ENCODE measurements at places on chromosomes 13 and 19.
A peak's percentile ranks its signal among the peaks of the same experiment; 100 is the strongest.

DNA sequence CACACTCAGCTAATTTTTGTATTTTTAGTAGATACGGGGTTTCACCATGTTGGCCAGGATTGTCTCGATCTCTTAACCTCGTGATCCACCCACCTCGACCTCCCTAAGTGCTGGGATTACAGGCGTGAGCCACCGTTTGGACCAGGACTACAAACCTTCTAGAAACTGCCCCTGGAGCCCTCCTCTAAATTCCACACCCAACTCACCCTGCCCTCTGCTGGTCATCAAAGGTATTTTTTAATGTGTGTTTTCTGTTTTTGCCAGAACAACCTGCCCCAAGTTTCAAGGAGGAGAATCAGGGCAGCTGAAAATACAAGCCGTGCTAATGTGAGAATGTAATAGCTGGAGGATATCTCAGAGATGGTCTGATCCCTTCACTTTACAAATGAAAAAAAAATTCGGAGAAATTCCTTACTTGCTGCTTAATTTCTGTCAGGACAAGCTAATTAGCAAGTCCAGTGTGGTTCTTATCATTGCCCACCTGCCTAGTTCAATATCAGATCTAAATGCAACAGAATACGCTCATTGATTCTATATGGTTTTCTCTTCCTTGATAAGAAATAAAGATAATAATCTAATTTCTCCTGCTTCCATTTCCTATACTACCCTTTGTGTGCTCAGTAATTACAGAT lies 4.1 kb downstream of the ATP8A2 start:
- peak; percentile 82 for DNase-seq

- no peak for DNase-seq
Observed at GRCh38 chr13:47144782-47145181, 247.9 kb upstream of the HTR2A start.

GRCh38 chr13:30736461-30737320 lies 1.3 kb downstream of the ALOX5AP start:
- DNase-seq: no peak

DNA sequence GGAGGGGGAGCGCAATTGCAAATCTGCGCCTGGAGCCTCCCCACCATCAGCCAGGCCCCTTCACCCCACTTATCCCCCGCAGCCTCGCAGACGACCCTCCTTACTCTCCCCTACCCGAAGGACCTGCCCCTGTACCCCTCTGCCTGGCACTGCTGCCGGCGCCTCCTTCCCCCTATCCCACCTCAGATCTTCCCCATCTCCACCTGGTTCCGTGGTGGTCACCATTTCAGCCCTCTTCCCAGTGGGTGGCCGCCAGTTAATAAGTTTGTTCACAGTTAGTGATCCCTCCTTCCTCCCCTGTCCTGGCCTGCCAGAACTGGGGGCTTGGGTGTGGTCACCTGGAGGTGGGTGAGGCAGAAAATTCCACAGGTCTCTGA lies 397 bp downstream of the SLC44A2 start:
- DNase-seq: no peak

- no peak for DNase-seq
Observed at GRCh38 chr13:100620792-100621191, 32.2 kb upstream of the GGACT start.

- no peak for DNase-seq
Observed at GRCh38 chr19:39100500-39101166, 16.5 kb downstream of the ACP7 start.

DNA sequence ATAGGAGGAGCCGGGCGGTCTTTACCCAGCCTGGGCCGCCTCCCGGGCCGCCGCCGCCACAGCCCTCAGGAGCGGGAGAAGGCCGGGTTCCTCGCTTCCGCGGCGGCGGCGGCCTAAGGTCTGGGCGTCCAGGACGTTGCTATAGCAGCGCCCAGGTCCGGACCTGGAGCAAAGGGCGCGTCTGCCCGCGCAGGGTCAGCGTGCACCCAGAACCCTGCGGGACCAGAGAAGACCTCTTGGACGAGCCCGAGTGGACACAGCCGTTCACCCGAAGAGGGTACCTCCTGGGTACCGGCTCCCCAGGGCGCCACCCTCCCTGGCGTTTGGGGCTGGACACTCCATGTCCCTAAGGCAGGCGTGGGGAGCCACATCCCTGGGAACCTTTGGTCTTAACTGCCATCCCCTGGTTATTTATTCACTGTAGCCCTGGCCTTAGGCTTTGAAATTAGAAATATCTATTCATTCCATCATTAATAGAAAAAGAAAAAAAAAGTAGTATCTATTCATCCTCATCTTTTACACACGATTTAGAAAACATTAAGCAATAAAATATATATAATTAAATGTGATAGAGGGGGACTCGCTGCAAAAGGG lies 2.4 kb downstream of the DZIP1 start:
- DNase-seq: peak; percentile 36

- DNase-seq: no peak
Observed at GRCh38 chr19:18259893-18260292, 14.4 kb downstream of the IQCN start.

DNA sequence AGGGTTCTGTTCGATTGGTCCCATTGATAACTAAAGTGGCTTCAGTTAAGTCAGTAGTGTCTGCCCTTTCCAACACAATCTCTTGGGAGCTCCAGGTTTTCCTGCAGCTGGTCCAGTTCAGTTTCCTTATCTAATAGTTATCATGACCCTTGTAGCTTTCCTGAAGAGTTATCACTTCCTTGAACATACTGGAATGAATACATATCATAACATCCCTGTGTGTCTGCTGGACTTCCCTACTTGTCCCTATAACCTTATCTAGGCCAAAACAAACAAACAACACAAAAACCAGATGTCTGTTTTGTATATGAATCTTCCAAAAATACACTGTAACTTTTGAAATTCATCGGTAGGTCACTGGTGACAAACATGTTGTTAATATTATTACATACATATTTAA lies 167.6 kb downstream of the DCT start:
- no peak for DNase-seq

- DNase-seq: no peak
Observed at GRCh38 chr19:39704181-39705044, at the start of gene LGALS14. Gene LGALS14 (plus strand): TSS chr19:39704481. CDS start chr19:39704529, 48 bp downstream.

DNA sequence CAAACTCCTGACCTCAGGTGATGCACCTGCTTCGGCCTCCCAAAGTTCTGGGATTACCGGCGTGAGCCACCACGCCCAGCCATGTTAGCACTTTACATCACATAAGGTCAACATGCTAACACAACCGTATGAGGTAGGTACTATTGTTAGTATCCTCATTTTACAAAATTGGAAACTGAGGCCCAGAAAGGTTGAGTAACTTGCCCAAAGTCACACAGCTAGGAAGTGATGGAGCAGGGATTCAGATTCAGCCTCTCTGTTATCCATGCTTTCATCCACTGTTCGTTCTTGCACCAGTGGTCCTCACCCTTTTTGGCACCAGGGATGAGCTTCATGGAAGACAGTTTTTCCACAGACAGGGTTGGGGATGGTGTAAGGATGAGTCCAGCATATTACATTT lies 8.6 kb downstream of the COX6B1 start:
- DNase-seq: no peak

DNA sequence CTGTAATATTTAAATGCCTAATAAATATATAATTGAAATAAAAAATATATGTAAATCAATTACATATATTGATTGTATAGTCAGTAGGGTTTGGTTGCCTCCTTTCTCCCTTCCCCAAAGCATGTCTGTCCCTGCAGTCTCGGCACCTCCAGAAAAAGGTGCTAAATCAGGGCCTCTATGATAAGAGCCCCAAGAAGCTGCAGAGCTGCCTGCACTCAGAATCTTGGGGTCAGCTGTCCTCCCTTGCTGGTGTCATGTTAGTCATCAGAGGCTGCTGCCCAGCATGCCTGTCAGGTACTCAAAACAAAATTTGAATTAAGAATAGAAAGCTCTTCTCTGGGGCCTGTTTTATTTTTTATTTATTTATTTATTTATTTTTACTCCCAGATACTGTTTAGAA lies 9.8 kb downstream of the FLT1 start:
- no peak for DNase-seq

- no peak for DNase-seq
Observed at GRCh38 chr19:5358173-5358800, 17.7 kb upstream of the PTPRS start.

GRCh38 chr13:52695856-52696255 lies 43.2 kb downstream of the SUGT1 start:
- DNase-seq: peak; percentile 56

DNA sequence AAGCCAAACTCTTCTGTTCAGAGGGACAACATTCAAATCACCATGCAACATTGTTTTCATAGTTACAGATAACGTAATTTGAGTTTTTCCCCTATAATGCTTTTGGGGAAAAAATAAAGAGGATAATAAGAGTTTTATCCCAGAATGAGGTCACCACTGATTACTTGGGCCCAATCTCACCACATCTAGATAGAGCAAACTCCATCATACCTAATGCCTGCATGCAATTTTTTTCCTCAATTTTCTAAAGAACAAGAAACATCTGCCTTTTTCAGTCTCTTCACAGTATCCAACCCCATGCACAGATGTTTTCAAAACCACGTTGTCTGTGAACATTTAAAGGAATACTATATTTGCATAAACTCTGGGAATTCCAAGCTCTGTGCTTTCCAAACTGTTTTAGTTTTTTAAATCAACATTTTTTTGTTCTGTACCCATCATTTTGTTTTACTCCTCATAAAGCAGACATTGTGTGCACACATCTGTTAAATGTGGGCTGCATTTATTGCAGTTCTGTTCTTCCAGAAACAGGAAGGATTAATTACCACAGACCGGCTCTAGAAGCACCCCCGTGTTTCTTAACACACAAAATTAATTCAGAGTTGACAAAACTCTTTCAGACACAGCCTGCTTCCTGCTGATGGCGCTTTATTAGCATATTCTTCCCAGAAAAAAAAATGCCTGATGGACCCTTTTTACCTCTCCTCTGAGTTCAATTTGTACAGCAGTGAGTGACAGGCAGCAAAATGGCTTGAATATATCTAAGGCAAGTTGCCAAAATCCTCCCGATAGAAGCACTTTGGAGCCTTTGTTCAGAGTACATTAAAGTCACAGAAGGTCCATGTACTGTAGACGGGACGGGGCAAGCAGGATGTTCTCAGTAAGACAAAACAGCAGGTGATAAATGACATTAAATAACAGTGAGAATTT lies 1171.9 kb downstream of the EFNB2 start:
- DNase-seq: peak; percentile 46

GRCh38 chr13:26664876-26665275 lies 95.7 kb downstream of the GPR12 start:
- no peak for DNase-seq

GRCh38 chr13:27193496-27193895 lies 21.9 kb upstream of the USP12 start:
- DNase-seq: no peak

GRCh38 chr19:41356984-41357739 lies 3.4 kb upstream of the TGFB1 start:
- peak; percentile 44 for DNase-seq

DNA sequence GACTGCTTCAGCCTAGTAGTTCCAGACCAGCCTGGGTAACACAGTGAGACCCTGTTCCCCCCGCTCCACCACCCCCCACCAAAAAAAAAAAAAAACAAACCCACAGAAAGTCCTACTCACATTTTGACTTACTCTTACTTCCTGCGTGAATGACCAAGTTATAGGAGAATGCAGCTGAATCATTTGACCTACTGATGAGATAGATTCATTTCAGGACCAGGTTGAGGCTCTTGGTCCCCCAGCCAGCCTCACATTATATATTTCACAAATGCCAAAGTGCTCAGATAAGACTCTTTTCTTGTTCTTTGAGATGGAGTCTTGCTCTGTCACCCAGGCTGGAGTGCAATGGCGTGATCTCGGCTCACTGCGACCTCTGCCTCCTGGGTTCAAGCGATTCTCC lies 70.2 kb downstream of the KLF5 start:
- DNase-seq: no peak

GRCh38 chr13:45779901-45780300 lies 71.7 kb downstream of the SIAH3 start:
- DNase-seq: no peak

GRCh38 chr19:47283405-47284059 lies 8.8 kb downstream of the INAFM1 start:
- no peak for DNase-seq

All from hematopoietic multipotent progenitor cell treated with erythropoietin and hydrocortisone succinate and interleukin-3 and kit ligand, for 6 days (in vitro differentiated cells).